ENCODE measurements at places on chromosomes 2 and 18.

DNA sequence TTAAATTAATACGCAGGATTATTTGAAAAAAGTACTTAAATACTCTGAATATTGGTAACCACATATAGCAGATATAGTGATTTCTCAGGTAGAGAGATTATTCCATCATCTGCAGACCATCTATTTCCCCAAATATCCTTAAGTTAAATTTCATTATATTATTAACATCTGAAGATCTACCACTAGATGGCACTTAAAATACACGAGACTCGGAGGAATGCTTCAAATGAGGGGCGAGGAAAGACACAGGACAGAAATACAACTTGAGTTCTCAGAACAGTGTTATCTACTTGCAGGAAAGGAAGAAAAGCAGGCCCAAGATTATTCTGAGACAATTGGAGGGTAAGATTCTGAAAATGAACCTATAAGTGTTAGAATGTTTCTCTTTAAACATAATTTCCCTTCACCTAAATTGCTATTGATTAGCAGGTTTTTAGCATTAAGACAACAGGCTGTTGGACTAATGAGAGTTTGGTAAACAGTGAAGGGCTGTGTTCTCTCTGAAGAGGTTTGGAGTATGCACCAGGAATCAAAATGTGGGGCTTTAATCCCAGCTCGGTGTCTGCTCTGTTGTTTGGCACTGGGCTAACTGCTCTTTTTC is 76.9 kb upstream of the GCFC2 start:
- peak; percentile 27 for DNase-seq

DNA sequence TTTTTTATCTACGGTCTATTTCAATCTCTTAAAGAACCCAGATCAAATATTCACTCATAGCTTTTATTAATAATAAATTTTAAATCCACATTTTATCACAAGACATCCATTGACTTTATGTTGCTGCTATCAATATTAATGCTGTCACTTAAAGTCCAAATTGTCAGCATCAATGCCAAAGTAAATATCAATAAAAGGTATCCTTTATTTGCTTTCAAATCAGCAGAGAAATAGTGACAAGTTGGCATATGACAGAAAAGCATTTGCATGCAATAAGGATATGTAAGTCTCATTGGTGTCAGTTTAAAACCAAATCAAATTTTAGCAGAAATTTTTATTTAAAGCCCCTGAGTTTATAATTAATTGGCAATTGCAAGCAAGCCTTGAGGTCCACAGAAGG is 775.4 kb downstream of the ADCYAP1 start:
- DNase-seq = no peak

- DNase-seq = peak; percentile 60
These were observed 20.3 kb upstream of the CYP1B1 start for GRCh38 chr2:38095996-38096861.

GRCh38 chr2:58271826-58272225 is 30.7 kb upstream of the FANCL start:
- no peak for DNase-seq

- DNase-seq = no peak
These were observed 86.7 kb downstream of the TMEM18 start for GRCh38 chr2:590214-591175.

DNA sequence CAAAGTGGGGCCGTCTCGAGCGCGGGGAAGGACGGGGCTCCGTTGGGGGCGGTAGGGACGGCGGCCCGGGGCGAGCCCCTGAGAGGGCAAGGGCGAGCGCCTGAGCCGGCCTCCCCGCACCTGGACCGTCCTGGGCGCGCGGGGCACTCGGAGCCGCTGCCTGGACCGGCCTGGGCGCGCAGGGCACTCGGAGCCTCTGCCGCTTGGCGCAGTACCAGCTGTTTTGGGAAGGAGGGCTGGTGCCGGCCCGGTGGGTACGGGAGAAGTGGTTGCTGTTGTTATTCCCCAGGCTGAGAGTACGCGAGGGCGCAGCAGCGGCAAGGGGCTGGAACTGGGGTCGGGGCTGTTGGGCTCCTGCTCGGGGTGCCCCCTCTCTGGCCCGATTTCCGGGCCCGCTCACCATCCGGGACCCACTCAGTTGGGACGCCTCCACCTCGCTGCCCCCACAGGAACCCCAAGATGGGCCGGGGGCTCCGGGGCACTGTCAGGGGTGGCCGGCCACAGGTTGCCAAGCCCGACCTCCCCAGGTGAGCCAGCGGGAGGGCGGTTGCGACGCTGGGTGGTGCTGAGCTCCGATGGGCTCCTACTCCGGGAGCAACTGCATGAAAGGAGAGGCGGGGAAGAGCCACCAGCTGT is 579 bp downstream of the ARHGEF4 start:
- DNase-seq = no peak

DNA sequence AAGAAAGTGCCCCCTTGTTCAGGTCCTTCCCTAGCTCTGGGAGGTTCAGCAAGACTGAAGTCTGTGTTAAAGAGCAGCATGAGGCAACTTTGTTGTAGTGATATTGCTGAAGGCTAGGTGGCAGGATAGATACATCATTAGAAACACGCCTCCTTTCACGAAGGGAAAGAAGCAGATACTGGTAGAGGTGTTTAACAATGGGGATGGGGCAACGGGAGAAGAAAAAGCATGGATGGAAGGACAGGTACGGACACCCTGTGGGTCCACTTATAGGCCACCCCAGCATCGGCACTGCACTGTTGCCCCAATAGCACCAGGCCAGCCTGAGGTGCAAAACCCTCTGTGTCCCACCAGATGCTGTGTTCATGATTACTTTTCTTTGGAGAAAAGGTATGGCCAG is 3.5 kb upstream of the IGFBP5 start:
- peak; percentile 30 for DNase-seq

DNA sequence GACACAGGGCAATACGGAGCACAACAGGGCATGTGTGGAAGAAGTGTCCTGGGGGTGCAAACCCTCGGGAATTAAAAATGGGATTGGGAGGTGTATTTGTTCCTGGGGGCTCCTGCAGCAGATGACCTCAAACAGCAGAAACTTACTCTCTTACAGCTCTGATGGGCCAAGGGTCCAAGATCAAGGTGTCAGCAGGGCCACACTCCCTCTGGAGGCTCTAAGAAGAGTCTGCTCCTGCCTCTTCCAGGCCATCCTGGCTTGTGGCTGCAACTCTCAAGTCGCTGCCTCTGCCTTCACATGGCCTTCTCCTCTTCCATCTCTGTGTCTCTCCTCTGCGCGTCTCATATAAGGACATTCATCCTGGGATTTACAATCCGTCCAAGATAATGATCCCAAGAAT is 12.4 kb upstream of the SPATA3 start:
- DNase-seq = peak; percentile 39

GRCh38 chr2:201734111-201734510 is 35.7 kb upstream of the MPP4 start:
- no peak for DNase-seq

DNA sequence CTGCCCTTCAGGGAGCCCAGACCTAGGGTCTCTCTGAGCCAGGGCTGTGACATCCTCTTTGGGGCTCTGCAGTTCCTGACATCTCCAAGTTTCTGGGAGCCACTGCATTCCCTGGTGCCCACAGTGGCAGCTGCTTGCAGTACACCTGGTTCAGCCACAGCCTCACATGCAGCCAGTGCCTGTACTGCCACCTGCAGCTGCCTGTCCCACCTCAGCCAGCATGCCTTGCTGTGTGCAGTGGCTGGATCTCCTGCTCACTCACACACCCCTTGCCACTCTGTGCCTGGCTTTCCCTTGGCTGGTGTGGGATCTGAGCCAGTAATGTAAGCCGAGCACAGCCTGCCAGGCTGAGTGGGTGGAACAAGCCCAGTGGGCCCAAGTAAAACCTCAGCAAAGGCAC is 1288.7 kb downstream of the CNTNAP5 start:
- DNase-seq = no peak

GRCh38 chr2:147293991-147294824 is 550.6 kb upstream of the ACVR2A start:
- DNase-seq = peak; percentile 51

DNA sequence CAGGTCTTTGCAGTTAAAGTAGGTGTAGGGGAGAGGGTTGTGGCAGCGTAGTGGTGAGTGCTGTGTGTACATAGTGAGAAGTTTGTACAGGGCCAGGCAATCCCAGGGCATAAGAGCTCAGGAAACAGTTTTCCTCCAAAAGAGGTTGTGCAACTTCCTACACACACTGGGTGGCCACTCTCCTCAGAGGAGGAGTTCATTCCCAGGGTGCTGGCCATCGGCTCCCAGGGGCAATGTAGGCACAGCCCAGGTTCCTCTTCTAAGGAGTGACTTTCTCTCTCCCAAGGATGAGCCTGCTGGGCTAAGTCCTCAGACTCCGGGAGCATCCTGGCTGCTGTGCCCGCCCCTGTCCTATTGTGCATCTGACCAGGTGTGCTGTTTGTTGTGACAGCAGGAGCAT is 3.0 kb downstream of the ACOXL start:
- DNase-seq = no peak

GRCh38 chr2:210558708-210559107 is 2.3 kb downstream of the CPS1 start:
- DNase-seq = no peak

GRCh38 chr2:218125626-218126080 is at the start of gene CXCR2:
Gene CXCR2, plus strand, starts transcription at chr2:218126028. Its CDS starts 8,774 bp downstream, at chr2:218134802.
- no peak for DNase-seq

GRCh38 chr2:187580462-187581124 is 26.4 kb upstream of the TFPI start:
- DNase-seq = peak; percentile 31

DNA sequence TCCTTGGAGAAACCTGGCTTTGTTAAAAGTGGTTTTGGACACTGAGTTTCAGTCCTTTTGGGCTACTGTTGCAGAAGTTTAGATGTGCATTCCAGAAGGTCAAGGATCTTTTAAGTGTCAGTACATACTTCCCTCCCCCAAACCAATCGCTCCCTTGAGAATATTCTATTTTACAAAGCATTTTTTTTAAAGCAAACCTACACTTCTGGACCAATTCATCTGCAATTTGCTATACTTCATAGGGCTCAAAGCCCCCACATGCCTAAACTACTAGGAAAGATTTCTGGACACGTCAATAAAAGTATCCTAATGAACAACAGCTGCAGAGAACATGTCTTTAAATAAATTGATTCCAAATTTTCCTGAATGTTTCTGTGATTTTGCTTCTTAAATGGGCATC is 157.6 kb downstream of the RDH14 start:
- DNase-seq = no peak

DNA sequence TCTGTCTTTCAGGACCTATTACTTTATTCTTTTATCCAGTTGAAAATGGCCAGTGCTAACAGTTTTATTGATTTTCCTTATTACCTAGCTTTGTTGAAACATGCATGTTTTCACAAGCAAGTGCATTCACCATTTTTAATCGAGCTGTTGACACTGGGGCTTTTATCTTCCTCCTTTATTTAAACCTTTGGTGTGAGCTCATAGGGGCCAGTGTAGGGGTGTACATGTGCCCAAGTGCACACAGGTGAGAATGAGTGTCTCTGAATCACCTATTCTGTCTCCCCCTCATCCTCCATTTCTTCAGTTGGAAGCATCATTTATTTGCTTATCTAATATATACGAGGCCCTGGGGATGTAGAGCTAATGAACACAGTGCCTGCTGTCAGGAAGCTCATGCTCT is 199.1 kb downstream of the PRKCE start:
- DNase-seq = no peak

DNA sequence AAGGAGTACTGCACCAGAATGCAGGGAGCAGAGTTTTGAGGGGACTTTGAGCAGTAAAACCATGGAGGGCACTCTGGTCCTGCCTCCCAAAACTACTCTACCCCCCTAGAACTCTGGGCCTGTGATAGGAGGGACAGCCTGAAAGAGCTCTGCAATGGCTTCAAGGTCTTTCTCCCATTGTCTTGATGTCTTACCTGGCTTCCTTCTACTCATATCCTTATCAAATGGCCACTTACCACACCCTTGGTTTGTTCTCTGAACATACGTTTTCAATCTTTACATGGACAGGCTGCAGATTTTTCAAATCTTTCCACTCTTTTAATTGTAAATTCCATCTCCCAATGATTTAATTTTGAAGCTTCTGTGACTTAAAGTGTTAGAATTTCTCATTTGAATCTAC is 27.7 kb downstream of the RELCH start:
- DNase-seq = no peak

GRCh38 chr18:23930002-23930401 is 84.6 kb upstream of the TTC39C start:
- DNase-seq = no peak

GRCh38 chr2:98558852-98559530 is 49.3 kb downstream of the COA5 start:
- DNase-seq = no peak

- DNase-seq = no peak
These were observed 833.0 kb downstream of the TMEM182 start for GRCh38 chr2:103594823-103595222.

DNA sequence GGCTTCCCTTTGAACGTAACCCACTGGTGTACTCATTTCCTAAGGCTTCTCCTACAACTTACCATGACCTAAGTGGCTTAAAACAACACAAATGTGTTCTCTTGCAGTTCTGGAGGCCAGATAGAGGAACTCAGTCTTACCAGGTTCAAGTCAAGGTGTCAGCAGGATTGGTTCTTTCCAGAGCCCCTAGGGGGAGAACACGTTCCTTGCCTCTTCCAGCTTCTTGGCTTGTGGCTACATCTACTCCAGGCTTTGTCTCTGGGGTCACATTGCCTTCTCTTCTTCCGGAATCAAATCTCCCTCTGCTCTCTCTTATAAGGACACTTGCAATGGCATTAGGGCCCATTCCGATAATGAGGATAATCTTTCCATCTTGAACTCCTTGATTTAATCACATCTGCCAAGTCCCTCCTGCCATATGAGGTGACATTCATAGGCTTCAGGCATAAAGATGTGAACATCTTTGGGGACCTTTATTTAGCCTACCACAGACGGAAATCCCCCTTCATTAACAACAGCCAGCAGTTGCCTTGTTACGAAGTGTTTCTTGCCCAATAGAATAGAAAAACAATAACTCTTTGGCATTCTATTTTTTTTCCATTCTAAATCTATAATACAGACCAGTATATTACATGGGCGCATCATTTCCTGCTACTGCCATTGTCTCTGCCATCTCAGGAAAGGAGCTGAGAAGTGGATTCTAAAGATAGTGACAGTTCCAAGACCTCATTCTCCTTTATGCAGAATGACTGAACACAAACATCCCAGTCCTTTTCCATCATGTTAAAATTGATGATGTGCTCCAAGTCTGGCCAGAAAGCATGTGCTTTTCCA is 362.0 kb downstream of the ZNF521 start:
- no peak for DNase-seq

DNA sequence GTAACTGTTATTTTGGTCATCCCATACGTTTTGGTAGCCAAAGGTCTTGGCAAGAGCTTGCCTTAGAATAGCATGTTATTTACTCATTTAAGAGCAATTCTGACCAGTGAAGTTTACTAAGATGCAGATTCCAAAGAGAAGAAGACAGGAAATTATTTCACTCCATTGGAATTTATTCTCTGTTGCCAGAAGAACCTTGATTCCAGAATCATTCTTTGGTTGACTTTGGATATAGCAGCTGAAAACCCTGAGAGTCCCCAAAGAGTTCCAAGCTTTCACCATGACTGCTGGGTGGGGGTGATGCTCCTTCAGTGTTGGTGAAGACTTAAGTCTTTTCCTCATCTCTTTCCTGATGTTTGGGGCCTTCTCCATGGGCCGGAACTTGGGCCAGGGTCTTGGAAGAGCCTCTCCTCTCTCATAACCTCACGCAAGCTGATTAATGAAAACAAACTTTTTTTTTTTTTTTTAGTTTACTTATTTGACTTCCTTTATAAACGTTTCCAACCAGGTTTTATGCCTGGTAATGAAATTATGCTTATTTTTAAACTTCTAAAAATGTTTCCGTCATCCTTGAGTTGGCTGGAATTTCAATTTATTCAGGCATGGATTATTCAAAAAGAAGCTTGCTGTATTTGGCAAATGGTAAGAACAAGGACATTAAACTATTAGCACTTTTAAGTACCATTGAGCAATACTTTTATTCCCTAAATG is 192.0 kb downstream of the MTX2 start:
- no peak for DNase-seq

- DNase-seq = no peak
These were observed 418.0 kb downstream of the MEIS1 start for GRCh38 chr2:66852953-66853352.
